ENCODE measurements at places on chromosomes 11 and 22. TPM values are rescaled to one million over a fixed set of nuclear protein-coding genes. Genes with fewer than 3 reads are reported as not detected.

MS4A15 gene
- total RNA-seq: not detected

DENND6B gene
- 10.3 TPM for total RNA-seq

- no peak for DNase-seq
Observed at GRCh38 chr11:79232346-79232745, 208.5 kb downstream of the TENM4 start.

DNA sequence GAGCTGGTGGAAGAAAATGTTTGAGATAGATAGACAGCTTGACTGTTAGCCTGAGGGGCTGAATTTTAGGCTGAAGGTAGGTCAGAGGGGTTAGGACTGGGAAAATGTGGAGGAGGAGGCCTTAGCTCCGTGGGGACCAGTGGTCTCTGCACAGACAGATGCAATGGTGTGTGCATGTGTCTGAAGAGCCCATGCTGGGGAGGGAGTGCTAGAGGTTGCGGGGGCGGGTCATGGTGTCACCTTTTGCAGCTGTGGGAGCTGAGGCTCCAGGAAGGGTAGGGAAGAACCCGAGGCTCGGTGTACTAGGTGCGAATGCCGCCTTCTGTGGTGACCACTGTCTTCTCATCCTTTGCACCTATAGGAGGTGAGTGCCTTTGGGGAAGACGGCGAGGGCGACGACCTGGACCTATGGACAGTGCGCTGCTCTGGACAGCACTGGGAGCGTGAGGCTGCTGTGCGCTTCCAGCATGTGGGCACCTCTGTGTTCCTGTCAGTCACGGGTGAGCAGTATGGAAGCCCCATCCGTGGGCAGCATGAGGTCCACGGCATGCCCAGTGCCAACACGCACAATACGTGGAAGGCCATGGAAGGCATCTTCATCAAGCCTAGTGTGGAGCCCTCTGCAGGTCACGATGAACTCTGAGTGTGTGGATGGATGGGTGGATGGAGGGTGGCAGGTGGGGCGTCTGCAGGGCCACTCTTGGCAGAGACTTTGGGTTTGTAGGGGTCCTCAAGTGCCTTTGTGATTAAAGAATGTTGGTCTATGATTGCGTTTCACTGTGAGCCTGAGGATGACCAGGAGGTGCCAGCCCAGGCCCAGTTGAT is 1.6 kb downstream of the SDF2L1 start:
- no peak for DNase-seq

GRCh38 chr11:64474680-64475079 is 115.7 kb downstream of the RPS6KA4 start:
- no peak for DNase-seq

OR5A1 gene
- total RNA-seq: not detected

DNA sequence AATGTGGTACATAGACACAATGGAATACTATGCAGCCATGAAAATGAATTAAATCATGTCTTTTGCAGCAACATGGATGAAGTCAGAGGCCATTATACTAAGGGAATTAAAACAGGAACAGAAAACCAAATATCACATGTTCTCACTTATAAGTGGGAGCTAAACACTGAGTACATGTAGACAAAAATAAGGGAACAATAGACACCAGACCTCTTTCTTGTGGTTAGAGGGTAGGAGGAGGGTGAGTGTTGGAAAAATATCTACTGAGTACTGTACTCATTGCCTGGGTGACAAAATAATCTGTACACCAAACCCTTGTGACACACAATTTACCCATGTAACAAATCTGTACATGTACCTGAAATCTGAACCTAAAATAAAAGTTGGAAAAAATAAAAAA is 59.1 kb upstream of the ANO5 start:
- DNase-seq: no peak
